ENCODE measurements at places on chromosomes 11 and 22. TPM values are rescaled to one million over a fixed set of nuclear protein-coding genes. Genes with fewer than 3 reads are reported as not detected.

GRCh38 chr22:38862375-38863329 lies 9.4 kb downstream of the CBX6 start:
- no peak overlapping the region for H3K4me3 ChIP-seq
- DNase-seq, result no peak
- no peak overlapping the region for H3K27ac ChIP-seq
- peaks cover 4% of the 10 kb centered on the region for H3K36me3 ChIP-seq
- H3K4me1 ChIP-seq, result peaks cover 12% of the 10 kb centered on the region
- peaks cover 7% of the 10 kb centered on the region for H3K27me3 ChIP-seq

NAT10 gene
- total RNA-seq, result 35.3 TPM

ALX4 gene
- total RNA-seq, result not detected

DNA sequence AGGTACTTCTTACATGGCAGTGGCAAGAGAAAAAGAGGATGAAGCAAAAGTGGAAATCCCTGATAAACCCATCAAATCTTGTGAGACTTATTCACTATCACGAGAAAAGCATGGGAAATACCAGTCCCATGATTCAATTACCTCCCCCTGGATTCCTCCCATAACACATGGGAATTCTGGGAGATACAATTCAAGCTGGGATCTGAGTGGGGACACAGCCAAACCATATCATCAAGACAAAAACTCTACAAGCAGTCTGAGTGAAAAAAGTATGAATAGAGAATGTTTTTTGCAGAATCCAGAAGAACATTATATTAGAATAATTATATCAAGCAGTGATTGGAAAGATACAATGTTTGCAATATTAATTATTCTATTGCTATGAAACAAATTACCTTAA lies 893.7 kb downstream of the FAM181B start:
- H3K4me3 ChIP-seq, result no peak overlapping the region
- no peak for DNase-seq
- H3K27ac ChIP-seq, result no peak overlapping the region
- no peaks in the 10 kb centered on the region for H3K27me3 ChIP-seq
- peaks cover 3% of the 10 kb centered on the region for H3K4me1 ChIP-seq

CBLIF gene
- not detected for total RNA-seq

FOLR2 gene
- not detected for total RNA-seq

DNA sequence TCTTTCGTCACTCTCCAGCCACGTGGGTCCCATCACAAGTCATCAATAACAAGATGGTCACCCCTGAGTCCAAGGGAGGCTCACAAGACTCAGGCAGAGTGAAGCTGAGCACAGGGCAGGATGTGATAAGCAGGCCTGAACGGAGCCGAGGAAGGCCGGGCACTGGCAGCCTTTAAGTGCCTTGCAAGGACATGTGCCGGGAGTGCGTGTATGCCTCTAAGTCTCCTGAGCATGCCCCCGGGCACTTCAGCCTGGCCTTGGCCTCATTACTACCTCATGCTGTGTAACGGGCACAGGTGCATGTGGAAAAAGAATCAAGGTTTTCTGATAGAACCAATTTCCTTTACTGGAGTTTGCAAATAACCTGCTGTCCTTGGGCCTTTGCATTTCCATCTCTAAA lies 55.8 kb downstream of the UBASH3B start:
- no peaks in the 10 kb centered on the region for H3K4me1 ChIP-seq
- no peak overlapping the region for H3K4me3 ChIP-seq
- H3K36me3 ChIP-seq, result no peaks in the 10 kb centered on the region

GRCh38 chr11:2821891-2822290 lies 63.7 kb downstream of the CDKN1C start:
- peaks cover 37% of the 10 kb centered on the region for H3K36me3 ChIP-seq
- H3K4me1 ChIP-seq, result peaks cover 3% of the 10 kb centered on the region
- no peak overlapping the region for H3K4me3 ChIP-seq
- H3K27ac ChIP-seq, result no peak overlapping the region
- H3K27me3 ChIP-seq, result peaks cover 13% of the 10 kb centered on the region
- no peak for DNase-seq

SLC37A2 gene
- 0.74 TPM for total RNA-seq

MS4A3 gene
- not detected for total RNA-seq

C11orf42 gene
- not detected for total RNA-seq

DNA sequence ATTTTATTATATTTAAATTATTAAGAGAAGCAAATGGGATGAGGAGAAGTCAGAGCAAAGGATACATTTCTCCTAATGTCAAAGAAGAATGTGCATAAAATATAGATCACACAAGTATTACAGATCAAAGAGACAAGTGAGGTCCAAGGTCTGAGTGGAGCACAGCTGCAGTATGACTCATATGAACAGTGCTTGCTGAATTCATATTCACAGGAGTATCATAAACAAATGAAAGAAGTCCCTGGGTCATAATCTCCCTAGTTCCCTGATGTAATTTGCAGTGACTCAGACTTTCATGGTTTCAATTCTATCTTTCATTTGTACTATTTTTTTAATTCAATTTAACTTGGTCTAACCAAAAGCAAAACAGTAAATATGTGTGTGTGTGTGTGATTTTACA lies 499.0 kb upstream of the CCDC179 start:
- no peaks in the 10 kb centered on the region for H3K36me3 ChIP-seq
- no peaks in the 10 kb centered on the region for H3K27me3 ChIP-seq
- no peaks in the 10 kb centered on the region for H3K4me1 ChIP-seq
- H3K27ac ChIP-seq, result no peak overlapping the region
- no peak for DNase-seq
- H3K4me3 ChIP-seq, result no peak overlapping the region

DNA sequence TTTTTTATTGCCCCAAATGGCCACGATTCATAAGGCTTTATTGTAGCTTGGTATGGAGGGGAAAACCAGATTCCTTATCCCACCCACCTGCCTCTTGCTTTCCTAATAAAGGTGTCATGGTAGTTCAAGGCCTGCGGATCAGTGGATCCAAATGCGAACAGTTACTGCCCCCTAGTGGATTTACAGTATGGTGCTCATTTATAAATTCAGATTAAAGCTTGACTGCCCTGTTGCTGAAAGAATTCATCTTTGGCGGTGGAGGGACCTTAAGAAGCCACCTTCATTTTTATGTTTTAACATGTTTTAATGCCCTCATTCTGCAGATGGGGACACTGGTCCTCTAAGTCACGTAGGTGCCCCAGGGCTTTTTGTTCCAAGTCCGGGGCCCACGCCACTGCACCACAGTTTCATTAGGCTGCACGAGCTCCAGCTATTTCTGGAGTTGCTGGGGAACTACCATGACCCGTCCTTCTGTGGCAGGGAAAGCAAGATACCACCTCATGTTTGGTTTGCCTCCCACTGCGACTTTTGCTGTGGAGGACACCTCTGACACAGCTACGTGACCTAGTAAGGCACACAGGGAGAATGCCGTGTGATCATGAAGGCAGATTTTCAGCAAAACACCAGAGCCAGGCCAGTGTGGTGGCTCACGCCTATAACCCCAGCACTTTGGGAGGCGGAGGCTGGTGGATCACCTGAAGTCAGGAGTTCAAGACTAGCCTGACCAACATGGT lies 15.6 kb upstream of the INCENP start:
- no peaks in the 10 kb centered on the region for H3K36me3 ChIP-seq
- DNase-seq, result no peak
- no peaks in the 10 kb centered on the region for H3K4me1 ChIP-seq

DNA sequence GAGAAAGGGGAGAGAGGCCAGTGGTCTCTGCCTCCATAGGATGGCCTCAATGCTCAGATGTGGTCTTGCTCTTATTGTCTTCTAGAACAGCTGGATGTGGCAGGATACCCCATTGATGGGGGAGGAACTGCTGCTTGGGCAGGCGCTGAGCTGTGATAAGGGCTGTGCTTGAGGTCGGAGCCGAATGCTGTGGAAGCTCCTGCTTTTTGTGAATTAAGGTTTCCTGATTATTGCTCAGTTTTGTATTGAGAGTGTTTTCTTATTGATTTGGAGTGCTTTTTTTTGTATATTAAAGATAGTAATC lies 57.2 kb downstream of the CABIN1 start:
- no peak for DNase-seq
- H3K27me3 ChIP-seq, result no peaks in the 10 kb centered on the region
- H3K4me3 ChIP-seq, result no peak overlapping the region
- H3K4me1 ChIP-seq, result peaks cover 7% of the 10 kb centered on the region
- no peak overlapping the region for H3K27ac ChIP-seq

DNA sequence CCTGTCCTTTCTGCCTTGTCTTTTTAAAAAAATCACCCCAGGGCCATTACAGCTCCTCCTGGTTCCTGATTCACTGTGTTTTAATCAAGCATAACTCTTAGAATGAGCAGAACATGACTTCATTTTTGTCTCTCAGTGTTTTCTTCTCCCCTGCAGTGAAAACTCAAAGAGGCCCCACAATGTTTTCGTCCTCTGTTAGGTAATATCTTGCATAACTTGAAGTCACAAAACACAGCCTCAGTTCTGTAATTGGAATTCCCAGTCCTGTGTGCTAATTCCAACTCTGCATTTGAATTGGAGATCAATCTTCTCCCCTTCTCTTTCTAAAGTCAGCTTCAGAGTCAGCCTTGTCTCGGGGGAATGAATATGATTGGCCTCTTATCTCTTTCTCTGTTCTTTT lies 186.5 kb upstream of the NAV2 start:
- H3K36me3 ChIP-seq, result peaks cover 6% of the 10 kb centered on the region
- H3K27ac ChIP-seq, result peak overlapping the region; percentile 53
- DNase-seq, result no peak
- peak overlapping the region; percentile 73 for H3K4me3 ChIP-seq
- peaks cover 58% of the 10 kb centered on the region for H3K4me1 ChIP-seq

LRRC10B gene
- total RNA-seq, result 8.2 TPM

ISX gene
- total RNA-seq, result not detected

- no peaks in the 10 kb centered on the region for H3K4me1 ChIP-seq
- no peak overlapping the region for H3K4me3 ChIP-seq
- no peak for DNase-seq
- H3K27me3 ChIP-seq, result peaks cover 5% of the 10 kb centered on the region
- peaks cover 5% of the 10 kb centered on the region for H3K36me3 ChIP-seq
- H3K27ac ChIP-seq, result no peak overlapping the region
Measured at GRCh38 chr11:2097998-2098690, 41.0 kb downstream of the IGF2 start.

GRCh38 chr11:35126000-35126878 lies 12.7 kb upstream of the CD44 start:
- H3K27me3 ChIP-seq, result peaks cover 3% of the 10 kb centered on the region
- H3K27ac ChIP-seq, result no peak overlapping the region
- no peak overlapping the region for H3K4me3 ChIP-seq
- no peak for DNase-seq
- H3K4me1 ChIP-seq, result no peaks in the 10 kb centered on the region

- peaks cover 6% of the 10 kb centered on the region for H3K27me3 ChIP-seq
- no peaks in the 10 kb centered on the region for H3K36me3 ChIP-seq
- no peak overlapping the region for H3K4me3 ChIP-seq
- no peaks in the 10 kb centered on the region for H3K4me1 ChIP-seq
- no peak overlapping the region for H3K27ac ChIP-seq
Measured at GRCh38 chr11:103749158-103749557, 287.3 kb upstream of the DDI1 start.

OR10A2 gene
- not detected for total RNA-seq

DNA sequence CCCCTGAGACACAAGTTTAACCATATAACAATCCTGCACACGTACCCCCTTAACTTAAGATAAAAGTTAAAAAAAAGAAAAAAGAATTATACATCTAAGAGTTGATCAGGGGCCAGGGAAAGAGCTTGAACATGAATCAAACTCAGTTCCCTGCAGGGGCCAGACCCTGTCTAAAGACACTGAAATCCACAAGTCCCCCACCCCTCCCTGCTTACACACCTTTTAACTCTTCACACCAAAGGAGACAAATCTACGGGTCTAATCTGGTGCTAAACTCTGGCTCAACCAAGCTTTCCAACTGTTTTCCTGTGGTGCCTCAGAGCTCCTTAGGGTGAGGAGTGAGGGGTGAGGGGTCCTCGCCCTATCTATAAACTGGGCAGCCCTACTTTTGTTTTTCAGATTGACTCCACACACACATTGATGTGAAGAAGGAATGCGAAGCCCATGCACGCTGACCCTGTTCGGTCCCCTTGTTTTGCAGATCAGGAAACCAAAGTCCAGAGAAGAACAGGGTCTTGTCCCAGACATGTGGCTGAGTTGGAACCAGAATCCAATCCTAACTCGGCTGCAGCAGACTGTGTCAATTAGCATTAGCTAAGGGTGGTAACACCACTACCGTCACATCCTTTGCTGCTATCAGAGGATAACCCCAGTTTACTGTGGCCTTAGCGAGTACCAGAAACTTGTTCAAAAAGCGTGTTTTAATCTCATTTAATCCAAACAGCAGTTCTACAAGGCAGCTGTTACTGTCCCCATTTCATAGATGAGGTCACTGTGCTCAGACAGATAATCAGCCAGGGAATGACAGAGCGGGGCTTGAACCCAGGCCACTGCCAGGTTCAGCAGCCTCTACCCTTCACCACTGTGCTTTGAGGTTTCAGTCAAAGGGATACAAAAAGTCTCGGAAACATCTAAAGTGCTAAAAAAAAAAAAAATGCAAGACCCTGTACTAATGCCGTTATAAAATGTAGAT lies 145.2 kb upstream of the SYT13 start:
- no peak for DNase-seq
- peaks cover 4% of the 10 kb centered on the region for H3K4me1 ChIP-seq
- H3K36me3 ChIP-seq, result peaks cover 3% of the 10 kb centered on the region
- H3K4me3 ChIP-seq, result no peak overlapping the region
- H3K27me3 ChIP-seq, result peaks cover 6% of the 10 kb centered on the region

- no peaks in the 10 kb centered on the region for H3K36me3 ChIP-seq
- H3K27me3 ChIP-seq, result no peaks in the 10 kb centered on the region
Measured at GRCh38 chr11:128737704-128738103, 43.8 kb downstream of the FLI1 start.

DNA sequence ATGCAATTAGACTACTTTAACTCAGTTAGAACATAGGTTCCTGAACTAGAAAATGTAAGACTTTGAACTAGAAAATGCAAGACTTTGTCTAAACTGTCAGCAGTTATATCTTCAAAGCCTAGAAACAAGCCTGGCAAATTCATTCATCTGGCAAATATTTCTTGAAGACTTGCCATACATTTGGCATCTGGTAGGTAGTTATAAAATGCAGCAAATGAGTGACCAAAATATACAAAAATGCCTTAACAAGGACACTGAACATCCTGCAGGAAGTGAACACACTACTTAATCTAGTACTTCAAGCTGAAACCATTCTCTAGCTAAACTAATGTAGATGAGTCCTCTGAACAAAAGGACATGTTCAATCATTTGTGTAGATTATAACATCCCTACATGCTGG lies 84.7 kb upstream of the SCUBE2 start:
- H3K27me3 ChIP-seq, result peaks cover 2% of the 10 kb centered on the region
- H3K4me3 ChIP-seq, result no peak overlapping the region
- no peak for DNase-seq
- H3K27ac ChIP-seq, result no peak overlapping the region
- peaks cover 4% of the 10 kb centered on the region for H3K4me1 ChIP-seq

GAB4 gene
- total RNA-seq, result 0.15 TPM

GRCh38 chr22:27756212-27756660 lies 45.3 kb downstream of the MN1 start:
- H3K4me3 ChIP-seq, result no peak overlapping the region
- no peaks in the 10 kb centered on the region for H3K36me3 ChIP-seq
- no peak for DNase-seq
- no peak overlapping the region for H3K27ac ChIP-seq
